Smooth muscle cell of trachea (primary cell): ENCODE measurements at places on chromosomes 2 and 18. TPM values are rescaled to one million over a fixed set of nuclear protein-coding genes. Genes with fewer than 3 reads are reported as not detected.

Gene FNDC4
- total RNA-seq: 21.7 and 34.7 TPM in 2 replicates

Gene RAB6C
- not detected in 2 replicates for total RNA-seq

Gene ACMSD
- total RNA-seq: not detected in 2 replicates

Gene ZC3H6
- 5.8 and 6.4 TPM in 2 replicates for total RNA-seq

Gene FBXO15
- 1.2 and 1.5 TPM in 2 replicates for total RNA-seq

Gene ACOXL
- under 0.01 TPM in 1 of 2 replicates, not detected in the other for total RNA-seq

Gene SPOPL
- 8.6 and 14.7 TPM in 2 replicates for total RNA-seq

Gene CYTIP
- total RNA-seq: not detected in 2 replicates

Gene SOS1
- total RNA-seq: 23.5 and 30.0 TPM in 2 replicates

Gene SP140
- total RNA-seq: 0.33 and 0.87 TPM in 2 replicates

Gene IL1RL2
- 0.73 and 2.3 TPM in 2 replicates for total RNA-seq

Gene CNDP1
- not detected in 2 replicates for total RNA-seq

Gene KLHL30
- total RNA-seq: 0.29 and 0.66 TPM in 2 replicates

Gene FN1
- total RNA-seq: 6,603 and 11,839 TPM in 2 replicates

Gene AMER3
- under 0.01 TPM in 1 of 2 replicates, not detected in the other for total RNA-seq

Gene FRZB
- 0.17 and 0.44 TPM in 2 replicates for total RNA-seq

Gene GFPT1
- total RNA-seq: 42.8 and 43.2 TPM in 2 replicates

Gene CGREF1
- 3.6 and 6.1 TPM in 2 replicates for total RNA-seq

Gene TLX2
- total RNA-seq: 0.58 and 0.83 TPM in 2 replicates

Gene KIDINS220
- total RNA-seq: 88.2 and 128 TPM in 2 replicates

Gene SLC35F6
- 37.1 and 69.5 TPM in 2 replicates for total RNA-seq

Gene FBLN7
- 0.17 and 0.29 TPM in 2 replicates for total RNA-seq

Gene NOL4
- total RNA-seq: not detected in 2 replicates

Gene EML6
- 0.15 and 0.66 TPM in 2 replicates for total RNA-seq

Gene ZEB2
- total RNA-seq: 72.1 and 79.4 TPM in 2 replicates

Gene LMAN2L
- 28.5 and 38.9 TPM in 2 replicates for total RNA-seq

Gene LYG1
- total RNA-seq: 0.17 and 0.73 TPM in 2 replicates

Gene C2orf72
- 0.17 TPM in 1 of 2 replicates, not detected in the other for total RNA-seq

Gene ARHGEF33
- total RNA-seq: 0.29 and 0.33 TPM in 2 replicates

Gene GPR45
- not detected in 2 replicates for total RNA-seq

Gene CWC22
- total RNA-seq: 20.3 and 27.5 TPM in 2 replicates

Gene IL36B
- total RNA-seq: not detected in 2 replicates
